Omental fat pad (tissue), 4 donors: ENCODE measurements at places on chromosomes 11 and 22.

DNA sequence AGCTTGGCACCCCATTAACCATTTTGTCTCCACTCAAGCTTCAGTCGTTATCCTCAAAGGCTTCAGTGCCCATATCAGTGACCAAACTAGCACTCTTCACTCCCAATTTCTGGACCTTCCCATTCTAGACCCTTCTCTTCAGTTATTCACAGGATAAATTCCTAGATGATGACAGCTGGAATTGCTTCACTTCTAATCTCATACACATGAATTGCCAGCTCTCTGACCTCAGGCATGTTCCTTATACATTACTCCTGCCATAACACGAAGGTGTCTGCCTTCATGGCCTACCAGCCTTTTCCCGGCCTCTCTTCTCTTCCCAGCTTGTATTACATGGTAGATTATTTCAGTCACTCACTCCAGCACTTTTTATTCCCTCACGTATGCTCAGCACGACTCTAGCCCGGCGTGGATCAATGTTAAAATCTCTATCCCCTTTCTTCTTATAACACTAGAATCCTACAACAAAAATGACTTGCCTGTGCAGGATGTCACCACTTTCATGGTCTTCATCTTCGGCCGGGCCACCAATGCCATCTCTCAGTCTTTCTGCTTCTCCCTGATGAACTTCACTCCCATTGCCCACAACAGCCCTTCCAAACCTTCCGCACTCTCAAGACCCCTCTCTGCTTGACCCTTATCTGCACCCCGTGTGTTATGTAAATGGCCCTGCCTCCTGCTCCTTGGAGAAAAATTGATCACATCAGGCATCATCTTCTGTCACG is 36.9 kb downstream of the EIF3F start:
- no peak for DNase-seq

- no peak for DNase-seq
Measured at GRCh38 chr22:31626427-31627150, 35.4 kb downstream of the PISD start.

DNA sequence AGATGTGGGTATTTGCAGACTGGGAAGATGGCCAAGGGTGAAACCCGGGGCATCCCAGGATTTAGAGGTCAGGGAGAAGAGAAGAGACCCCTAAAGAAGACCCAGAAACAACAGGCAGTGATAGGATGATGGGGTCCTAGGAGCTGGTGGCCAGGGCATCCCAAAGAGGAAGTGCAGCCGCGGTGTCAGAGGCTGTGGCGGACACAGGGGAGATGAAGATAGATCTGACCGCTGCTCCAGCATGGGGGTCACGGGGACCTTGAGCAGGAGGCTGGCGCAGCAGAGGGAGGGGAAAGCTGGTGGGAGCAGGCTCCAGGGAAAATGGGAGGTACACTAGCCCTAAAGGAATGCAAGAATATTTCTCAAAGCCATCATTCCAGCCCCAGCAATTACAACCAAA is 47.3 kb downstream of the CTTN start:
- no peak for DNase-seq

DNA sequence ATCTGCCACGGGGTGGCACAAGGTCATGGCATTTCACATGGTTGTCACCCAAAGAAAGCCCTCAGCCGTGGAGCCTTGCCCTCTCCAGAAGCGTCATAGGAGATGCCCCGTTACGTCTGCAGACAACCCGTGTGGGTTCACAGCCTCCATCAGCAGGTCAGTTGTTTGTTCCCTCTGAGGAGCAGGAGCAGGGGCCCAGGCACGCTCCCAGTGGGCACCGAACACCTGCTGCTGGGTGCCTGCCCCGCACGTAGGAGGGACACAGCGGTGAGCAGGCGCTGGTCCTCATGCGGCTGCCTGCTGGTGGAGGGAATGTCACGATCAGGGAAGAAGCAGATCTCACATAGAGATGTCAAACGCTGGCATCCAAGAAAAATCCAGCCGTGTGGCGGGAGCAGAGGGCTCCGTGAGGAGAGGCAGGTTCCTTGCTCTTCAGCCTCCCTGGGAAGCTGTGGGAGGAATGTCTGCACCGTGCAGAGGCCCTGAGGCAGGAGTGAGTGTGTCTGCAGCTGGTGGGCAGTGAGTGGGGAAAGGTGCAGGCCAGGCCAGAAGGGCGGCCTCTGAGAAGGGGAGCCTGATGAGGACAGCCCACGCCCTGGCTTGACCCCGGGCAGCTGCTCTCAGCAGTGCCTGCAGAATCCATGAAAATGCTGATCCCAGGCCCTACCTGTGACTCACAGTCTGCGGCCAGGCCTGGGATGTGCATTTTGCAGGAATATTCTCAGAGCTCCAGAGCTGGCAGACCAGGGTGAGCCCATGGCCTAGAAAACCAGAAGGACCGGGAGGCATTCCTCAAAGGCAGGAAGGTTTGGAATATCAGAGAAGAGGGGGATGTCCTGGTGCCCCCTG is 36.4 kb upstream of the TH start:
- no peak for DNase-seq

GRCh38 chr11:65599216-65599954 is 3.8 kb upstream of the KCNK7 start:
- no peak for DNase-seq

DNA sequence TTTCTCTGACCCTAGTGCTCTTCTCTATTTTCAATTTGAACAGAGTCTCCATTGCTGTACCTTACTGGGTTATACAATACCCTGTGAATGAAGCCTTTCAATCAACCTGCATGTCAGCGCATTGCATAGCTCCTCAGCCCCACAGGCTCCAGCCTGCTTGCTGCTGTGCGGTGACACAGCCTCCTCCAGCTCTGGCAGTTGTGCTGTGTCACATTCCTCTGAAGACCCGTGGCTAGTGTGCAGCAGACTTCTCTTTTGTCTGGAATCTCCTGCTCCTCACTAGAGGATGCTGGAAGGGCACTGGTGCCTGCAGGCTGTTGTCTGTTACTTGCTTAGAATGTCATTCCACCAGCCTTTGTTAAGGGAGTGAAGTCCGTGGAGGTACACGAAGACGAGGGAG is 390.1 kb upstream of the B3GAT1 start:
- no peak for DNase-seq

DNA sequence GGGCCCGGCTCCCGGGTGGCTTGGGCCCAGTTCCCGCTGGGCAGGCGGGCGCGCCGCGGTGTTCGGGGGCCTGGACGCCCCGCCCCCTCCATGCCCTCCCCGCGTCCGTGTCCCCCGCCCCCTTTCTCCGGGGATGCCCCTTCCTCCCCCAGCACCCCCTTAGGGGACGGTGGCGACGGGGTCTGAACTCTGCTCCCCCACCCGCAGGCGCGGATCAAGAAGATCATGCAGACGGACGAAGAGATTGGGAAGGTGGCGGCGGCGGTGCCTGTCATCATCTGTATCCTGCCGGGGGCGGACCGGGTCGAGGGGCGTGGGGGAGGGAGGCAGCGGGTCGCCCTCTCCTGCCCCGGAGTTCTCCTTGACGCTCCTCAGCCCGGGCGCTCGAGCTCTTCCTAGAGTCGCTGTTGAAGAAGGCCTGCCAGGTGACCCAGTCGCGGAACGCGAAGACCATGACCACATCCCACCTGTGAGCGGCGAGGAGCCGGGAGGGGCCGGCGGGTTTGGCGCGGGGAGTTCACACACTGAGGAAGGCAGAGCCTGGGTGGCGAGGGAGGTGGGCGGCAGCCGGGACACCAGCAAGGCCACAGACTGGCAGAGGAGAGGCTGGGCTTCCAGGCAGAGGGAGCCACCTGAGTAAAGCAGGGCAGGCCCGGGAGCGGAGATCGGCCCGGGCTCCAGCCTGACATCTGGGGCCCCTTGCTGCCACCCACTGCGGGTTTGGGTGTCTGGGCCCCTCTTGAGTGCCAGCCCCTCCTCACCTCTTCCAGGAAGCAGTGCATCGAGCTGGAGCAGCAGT is 546 bp downstream of the DRAP1 start:
- no peak for DNase-seq

DNA sequence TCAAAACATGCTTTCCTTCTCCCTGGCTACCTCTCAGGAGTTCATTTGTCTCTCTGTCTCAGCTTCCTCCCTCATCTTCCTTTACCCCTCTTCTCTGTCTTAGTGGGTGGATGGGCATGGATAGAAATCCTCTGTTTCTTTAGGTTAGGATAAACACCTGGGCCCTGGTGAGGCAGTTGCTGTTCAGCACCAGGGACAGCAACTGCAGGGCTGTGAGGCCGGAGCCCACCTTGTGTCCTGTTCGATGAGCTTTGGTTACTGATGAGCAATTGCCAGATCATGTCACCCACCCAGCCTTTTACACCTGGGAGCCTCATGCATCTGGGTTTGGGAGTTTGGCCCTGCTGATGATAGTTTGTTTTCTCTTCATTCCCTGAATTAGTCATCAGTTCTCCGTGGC is 6.1 kb upstream of the CRYBB3 start:
- DNase-seq, result no peak
